Suprapubic skin (tissue), 4 donors: ENCODE measurements at places on chromosomes 6 and 20.
A peak's percentile ranks its signal among the peaks of the same experiment; 100 is the strongest.

GRCh38 chr6:70380252-70380651 is 33.1 kb upstream of the FAM135A start:
- DNase-seq, result no peak

GRCh38 chr20:63116412-63117106 is 99.4 kb downstream of the YTHDF1 start:
- DNase-seq, result peak; percentile 55

DNA sequence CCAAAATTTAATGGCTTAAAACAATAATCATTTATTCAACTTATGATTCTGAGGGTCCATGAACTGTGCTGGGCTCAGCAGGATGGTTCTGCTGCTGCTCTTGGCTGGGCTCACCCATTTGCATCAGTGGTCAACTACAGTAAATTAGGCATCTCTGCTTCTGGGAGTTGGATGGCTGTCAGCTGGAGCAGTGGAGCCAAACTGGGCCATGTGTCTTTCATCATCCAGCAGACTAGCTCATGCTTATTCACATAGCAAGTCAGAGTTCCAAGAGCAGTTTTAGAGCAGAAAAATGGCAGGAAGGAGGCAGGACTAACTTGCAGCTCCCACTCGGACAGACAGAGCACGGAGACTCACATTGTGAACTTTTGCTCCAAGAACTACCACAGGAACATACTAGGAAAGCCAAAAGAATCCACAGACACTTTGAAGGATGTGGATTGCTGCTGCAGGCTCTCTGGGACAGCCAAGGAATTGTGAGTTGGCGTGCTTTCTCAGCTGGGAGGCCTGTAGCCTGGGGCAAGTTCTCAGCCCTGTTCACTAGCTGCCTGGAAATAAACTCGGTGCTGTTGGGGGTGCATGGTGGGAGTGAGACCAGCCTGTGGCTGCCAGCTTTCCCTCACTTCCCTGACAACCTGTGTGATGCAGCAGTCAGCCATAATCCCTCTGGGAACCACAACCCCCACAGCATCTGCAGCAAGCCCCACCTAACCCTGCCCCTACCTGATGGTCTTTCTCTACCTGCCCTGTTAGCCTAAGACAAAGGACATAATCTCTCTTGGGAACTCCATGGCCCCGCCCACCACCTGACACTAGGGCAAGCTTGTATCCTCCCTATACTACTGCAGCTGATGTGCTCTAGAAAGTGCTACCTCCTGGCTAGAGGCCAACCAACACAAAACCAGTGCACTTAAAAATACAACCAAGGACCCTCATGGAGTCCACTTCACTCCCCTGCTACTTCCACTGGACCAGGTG is 129.0 kb downstream of the JPH2 start:
- DNase-seq, result no peak

- no peak for DNase-seq
Observed at GRCh38 chr6:11525468-11526155, 11.9 kb upstream of the TMEM170B start.

DNA sequence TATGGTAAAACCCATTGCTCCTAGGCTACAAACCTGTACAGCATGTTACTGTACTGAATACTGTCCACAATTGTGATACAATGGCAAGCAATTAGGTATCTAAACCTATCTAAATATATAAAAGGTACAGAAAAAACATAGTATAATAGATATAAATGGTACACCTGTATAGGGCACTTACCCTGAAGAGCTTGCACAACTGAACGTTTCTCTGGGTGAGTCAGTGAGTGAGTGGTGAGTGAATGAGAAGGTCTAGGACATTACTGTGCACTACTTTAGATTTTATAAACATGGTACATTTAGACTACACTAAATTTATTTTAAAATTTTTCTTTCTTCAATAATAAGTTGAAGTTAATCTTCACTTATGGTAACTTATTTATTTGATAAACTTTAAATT is 119.9 kb upstream of the CEP85L start:
- no peak for DNase-seq

- peak; percentile 83 for DNase-seq
Observed at GRCh38 chr6:151240036-151240685, 394 bp downstream of the AKAP12 start.

DNA sequence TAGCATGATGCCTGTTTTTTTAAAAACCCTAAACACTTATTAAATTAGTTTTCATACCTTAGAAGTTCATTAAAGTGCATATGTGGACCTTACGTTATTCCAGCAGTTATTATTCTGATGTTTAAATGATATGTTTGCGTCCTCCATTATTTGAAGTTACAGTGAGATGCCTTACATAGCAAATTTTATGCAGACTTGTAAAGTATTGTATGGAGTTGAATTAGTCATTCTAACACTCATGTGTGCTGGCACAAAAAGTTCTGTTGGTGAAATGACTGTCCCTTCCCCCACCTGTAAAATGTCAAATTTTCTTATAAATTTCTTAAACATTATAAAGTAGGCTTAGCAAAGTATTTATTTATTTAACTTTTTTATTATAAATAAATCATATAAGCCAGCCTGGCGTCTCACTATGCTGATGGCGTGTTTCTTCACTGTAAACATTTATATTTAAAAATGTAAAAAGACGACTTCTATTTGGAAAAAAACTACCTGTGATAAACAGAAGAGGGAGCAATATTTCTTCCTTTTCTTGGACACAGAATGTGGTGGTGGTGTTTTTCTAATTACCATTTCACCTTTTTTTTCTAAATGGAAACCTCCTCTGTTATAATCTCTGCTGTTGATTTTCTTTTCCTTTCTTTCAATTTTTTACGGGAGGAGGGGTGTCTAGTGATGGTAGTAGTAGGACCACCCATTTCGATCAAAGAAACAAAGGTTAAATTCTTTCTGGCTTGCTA is 155.4 kb downstream of the RFPL4B start:
- DNase-seq, result no peak

GRCh38 chr20:24636626-24637025 is 167.2 kb downstream of the SYNDIG1 start:
- peak; percentile 16 for DNase-seq

- no peak for DNase-seq
Observed at GRCh38 chr6:116034327-116034726, 26.4 kb downstream of the FRK start.

DNA sequence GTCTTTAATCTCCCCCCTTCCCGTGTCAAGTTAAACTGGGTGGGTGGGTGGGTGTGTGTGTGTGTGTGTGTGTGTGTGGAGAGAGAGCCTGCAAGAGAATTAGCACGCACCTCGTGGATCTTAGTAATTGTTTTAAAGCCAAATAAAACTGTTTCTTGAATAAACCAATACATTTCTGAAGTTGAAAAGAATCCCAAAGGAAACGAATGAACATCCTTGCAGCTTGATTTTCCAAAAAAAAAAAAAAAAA is 381 bp upstream of the BICRAL start:
- no peak for DNase-seq

DNA sequence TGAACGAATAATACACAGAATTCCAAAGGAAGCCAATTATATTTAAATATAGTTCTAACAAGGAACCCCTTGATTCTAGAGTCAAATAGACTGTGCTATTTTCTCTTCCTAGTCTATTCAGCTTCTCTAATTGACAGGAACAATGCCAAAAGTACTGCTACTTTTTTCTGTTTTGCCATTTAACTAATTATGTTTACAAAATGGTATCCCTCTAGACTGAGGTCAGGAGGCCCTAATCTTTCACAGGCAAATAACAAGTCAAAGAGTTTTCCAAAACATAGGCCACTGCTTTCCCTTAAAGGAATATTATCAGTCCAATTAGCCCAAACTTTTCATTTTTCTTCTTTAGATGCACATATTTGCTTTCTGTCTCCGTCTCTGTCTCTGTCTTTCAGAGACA is 539.3 kb downstream of the RFPL4B start:
- no peak for DNase-seq

DNA sequence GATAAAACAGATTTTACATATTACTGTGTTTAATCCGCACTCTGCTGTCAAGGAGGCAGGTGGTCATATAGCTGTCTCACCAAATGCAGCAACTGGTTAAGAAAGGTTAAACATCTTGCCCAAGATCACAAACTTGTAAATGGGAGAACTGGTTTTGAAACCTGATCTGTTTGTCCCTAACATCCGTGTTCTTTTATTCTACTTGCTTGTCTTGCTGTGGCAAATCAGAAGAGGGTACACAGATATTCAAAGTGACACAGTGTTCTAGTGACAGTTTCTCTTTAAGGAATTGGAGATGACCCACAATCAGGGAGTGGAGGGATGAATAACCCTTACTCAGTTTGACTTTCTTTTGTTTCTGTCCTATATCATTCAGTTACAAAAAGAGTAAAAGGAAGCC is 83.0 kb upstream of the SGK1 start:
- no peak for DNase-seq

- no peak for DNase-seq
Observed at GRCh38 chr6:125170376-125170775, 16.8 kb downstream of the TPD52L1 start.

GRCh38 chr20:17747431-17747846 is 47.7 kb downstream of the BANF2 start:
- DNase-seq, result no peak

DNA sequence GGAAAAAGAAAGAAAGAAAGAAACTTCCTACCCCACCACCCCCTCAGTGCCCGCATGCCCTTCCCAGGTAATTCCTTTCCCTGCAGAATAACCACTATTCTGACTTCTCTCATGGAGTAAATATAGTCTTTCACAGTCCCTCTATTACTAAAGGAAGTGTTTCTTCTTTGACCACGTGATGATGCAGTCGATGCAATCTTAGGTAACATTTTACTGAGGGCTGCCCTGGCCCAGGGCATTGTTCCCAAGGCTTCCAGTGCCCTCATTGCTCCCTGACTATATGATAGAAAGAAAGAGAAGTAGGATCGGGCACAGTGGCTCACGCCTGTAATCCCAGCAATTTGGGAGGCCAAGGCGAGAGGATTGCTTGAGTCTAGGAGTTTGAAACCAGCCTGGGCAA is 29.1 kb downstream of the ARHGAP40 start:
- DNase-seq, result no peak

GRCh38 chr6:36478051-36478526 is 35.3 kb downstream of the KCTD20 start:
- DNase-seq, result no peak

- no peak for DNase-seq
Observed at GRCh38 chr6:166476634-166477215, 94.0 kb upstream of the MPC1 start.

- no peak for DNase-seq
Observed at GRCh38 chr6:108798670-108799353, 49.4 kb upstream of the ARMC2 start.

GRCh38 chr6:113997116-113997515 is 26.2 kb upstream of the HDAC2 start:
- DNase-seq, result no peak

- no peak for DNase-seq
Observed at GRCh38 chr20:51156041-51156982, 133.4 kb upstream of the KCNG1 start.

GRCh38 chr6:91276315-91276714 is 689.4 kb upstream of the MAP3K7 start:
- DNase-seq, result no peak

DNA sequence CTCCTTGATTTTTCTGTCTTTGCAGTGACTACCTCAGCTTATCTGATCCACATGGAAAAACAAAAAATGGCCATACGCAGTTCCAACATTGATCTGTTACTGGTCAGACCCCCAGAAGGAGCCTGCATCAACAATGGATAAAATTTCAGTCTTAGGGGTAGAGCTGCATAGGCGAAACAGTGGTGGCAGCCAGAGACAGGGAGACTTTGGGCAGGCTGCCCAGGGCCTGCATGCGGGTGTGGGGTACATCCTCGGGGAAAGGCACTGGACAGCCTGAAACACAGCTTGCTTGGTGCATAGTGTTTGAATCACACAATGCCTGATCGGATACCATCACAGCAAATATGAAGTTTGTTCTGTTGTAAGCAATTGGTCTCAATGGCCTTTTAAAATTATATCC is 847.8 kb downstream of the QKI start:
- DNase-seq, result no peak

DNA sequence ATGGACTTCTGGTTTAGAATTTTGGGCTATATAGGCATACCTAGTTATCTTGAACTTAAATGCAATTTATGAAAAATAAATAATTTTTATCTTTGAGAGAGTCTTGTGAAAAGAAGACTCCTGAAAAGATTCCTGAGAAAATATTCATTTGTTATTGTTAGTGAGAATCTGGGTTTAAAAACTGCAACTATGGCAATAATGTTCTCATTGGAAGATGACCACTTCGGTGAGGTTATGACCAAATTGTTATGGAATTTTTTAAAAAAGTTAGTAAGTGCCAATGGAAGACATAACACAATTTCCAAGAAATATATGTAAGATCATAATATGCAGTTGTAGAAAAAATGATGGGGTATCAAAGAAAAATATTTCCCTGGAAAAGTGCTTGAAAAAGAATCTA is 46.3 kb downstream of the GRIK2 start:
- no peak for DNase-seq

GRCh38 chr20:41877911-41878310 is 259.7 kb upstream of the CHD6 start:
- DNase-seq, result no peak

GRCh38 chr6:103784117-103784516 is 1075.6 kb downstream of the HACE1 start:
- DNase-seq, result no peak

DNA sequence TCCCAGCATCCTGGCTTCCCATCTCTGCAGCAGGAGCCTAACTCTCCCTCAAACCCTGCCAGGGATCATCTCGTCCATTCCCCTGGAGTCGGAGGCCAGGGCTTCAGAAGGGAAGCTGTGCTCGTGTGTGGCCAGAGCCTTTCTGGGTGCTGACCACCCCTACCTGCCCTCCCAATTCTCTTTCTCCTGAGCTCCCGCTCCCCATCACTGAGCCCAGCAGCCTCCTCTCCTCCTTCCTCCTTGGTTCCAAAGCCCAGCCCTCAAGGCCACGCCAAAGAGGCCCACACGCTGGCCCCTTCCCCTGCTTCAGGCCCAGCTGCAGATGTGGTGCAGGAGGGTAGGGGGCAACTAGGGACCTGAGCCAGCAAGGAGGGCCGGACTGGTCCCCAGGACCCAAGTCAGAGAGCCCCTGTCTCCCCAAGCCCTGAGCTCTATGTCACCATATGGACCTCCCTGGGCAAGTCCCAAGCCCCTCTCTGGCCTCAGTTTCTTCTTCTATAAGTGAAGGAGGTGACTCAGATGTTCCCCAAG is 1.3 kb downstream of the FAM83C start:
- DNase-seq, result no peak

- DNase-seq, result no peak
Observed at GRCh38 chr20:4569865-4570264, 151.8 kb upstream of the PRND start.

DNA sequence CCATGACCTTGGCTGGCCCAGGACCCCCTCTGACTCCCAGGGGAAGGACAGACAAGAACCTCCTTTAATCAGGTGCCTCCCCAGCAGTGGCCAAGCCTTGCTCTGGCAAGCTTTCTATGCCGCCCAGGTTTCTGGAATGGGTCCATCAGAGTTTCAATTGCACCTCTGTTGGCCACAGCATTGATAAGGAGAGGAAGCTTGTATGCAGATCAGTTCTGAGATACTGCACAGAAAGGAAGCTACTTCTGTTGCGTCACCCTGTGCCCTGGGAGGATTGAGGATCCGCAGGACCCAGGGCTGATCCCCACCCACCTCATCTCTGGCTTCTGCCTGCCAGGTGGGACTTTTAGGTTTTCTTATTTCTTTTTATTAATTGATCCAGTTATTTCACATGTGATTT is 167.2 kb downstream of the TFAP2C start:
- no peak for DNase-seq

- DNase-seq, result no peak
Observed at GRCh38 chr6:168015482-168016175, 18.2 kb downstream of the KIF25 start.
